ENCODE measurements at places on chromosomes 16 and 17.

- H3K27ac ChIP-seq: no peak overlapping the region
- H3K36me3 ChIP-seq: no peaks in the 10 kb centered on the region
- DNase-seq: no peak
- H3K27me3 ChIP-seq: no peaks in the 10 kb centered on the region
- no peak overlapping the region for H3K4me3 ChIP-seq
- H3K4me1 ChIP-seq: no peaks in the 10 kb centered on the region
These were observed 27.6 kb upstream of the CAPN15 start for GRCh38 chr16:499924-500323.

- no peaks in the 10 kb centered on the region for H3K36me3 ChIP-seq
- H3K27me3 ChIP-seq: no peaks in the 10 kb centered on the region
- peak overlapping the region; percentile 68 for H3K27ac ChIP-seq
These were observed 31.1 kb upstream of the JPH3 start for GRCh38 chr16:87570938-87571867.

DNA sequence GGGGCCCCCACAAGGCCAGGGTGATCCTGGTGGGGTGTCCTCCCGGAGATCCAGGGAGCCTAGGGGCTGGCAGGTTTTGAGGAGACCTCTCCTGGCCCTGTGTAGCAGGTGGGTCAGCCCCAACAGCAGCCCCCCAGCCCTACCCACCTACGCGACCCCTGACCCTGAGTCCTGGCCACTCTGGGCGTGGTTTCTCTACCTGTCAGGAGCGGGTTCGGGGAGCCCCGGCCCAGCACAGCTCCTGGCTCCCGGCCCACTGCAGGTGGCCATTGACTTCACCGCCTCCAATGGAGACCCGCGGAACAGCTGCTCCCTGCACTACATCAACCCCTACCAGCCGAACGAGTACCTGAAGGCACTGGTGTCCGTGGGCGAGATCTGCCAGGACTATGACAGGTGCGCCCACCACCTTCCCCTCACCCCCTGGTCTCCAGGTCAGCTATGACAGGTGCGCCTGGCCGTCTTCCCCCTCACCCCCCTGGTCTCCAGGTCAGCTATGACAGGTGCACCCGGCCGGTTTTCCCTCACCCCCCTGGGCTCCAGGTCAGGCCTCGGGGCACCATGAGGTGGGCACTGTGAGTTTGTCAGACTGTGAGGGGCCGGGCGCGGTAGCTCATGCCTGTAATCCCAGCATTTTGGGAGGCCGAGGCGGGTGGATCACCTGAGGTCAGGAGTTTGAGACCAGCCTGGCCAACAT is 13.0 kb downstream of the CPNE7 start:
- no peaks in the 10 kb centered on the region for H3K4me1 ChIP-seq
- H3K36me3 ChIP-seq: no peaks in the 10 kb centered on the region
- no peak for DNase-seq
- H3K27me3 ChIP-seq: no peaks in the 10 kb centered on the region
- H3K27ac ChIP-seq: no peak overlapping the region

GRCh38 chr16:81755915-81756614 is 23.0 kb upstream of the PLCG2 start:
- no peaks in the 10 kb centered on the region for H3K27me3 ChIP-seq
- no peak for DNase-seq

GRCh38 chr16:57815987-57816745 is 13.9 kb upstream of the KIFC3 start:
- peak; percentile 36 for DNase-seq
- H3K4me3 ChIP-seq: no peak overlapping the region
- no peaks in the 10 kb centered on the region for H3K36me3 ChIP-seq
- peak overlapping the region; percentile 89 for H3K27ac ChIP-seq
- no peaks in the 10 kb centered on the region for H3K27me3 ChIP-seq
- H3K4me1 ChIP-seq: peaks cover 52% of the 10 kb centered on the region

GRCh38 chr17:40724656-40725055 is 21.1 kb upstream of the KRT24 start:
- H3K36me3 ChIP-seq: no peaks in the 10 kb centered on the region
- DNase-seq: no peak
- H3K27ac ChIP-seq: no peak overlapping the region
- H3K4me1 ChIP-seq: no peaks in the 10 kb centered on the region

DNA sequence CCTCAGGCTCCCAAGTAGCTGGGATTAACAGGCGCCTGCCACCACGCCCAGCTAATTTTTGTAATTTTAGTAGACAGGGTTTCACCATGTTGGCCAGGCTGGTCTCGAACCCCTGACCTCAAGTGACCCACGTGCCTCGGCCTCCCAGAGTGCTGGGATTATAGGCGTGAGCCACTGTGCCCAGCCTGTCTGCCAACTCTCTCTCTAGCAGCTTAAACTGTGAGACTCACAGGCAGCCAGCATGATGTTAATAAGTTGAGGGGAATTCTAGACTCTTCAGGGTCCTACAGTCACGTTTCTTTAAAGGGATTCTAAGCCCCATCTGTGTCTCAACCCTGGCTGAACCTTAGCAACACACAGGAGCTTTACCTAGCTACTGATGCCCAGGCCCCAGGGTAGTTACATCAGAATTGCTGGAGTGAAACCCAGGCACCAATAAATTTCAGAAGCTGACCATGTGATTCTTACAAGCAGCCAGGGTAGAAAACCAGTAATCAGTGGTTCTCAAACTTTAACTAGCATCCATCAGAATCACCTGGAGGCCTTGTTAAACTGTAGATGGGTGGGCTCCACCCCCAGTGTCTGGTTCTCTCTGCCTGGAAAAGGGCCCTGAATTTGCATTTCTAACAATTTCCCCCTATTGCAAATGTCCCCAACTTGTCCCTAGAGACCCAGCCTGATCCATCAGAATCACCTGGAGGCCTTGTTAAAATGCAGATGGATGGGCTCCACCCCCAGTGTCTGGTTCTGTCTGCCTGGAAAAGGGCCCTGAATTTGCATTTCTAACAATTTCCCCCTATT is 30.7 kb downstream of the GPRC5B start:
- H3K27ac ChIP-seq: no peak overlapping the region
- H3K4me1 ChIP-seq: peaks cover 4% of the 10 kb centered on the region
- H3K4me3 ChIP-seq: no peak overlapping the region
- no peaks in the 10 kb centered on the region for H3K27me3 ChIP-seq
- DNase-seq: no peak

GRCh38 chr16:11139326-11140097 is 116.5 kb downstream of the SOCS1 start:
- DNase-seq: no peak
- no peaks in the 10 kb centered on the region for H3K27me3 ChIP-seq
- H3K4me1 ChIP-seq: peaks cover 47% of the 10 kb centered on the region

DNA sequence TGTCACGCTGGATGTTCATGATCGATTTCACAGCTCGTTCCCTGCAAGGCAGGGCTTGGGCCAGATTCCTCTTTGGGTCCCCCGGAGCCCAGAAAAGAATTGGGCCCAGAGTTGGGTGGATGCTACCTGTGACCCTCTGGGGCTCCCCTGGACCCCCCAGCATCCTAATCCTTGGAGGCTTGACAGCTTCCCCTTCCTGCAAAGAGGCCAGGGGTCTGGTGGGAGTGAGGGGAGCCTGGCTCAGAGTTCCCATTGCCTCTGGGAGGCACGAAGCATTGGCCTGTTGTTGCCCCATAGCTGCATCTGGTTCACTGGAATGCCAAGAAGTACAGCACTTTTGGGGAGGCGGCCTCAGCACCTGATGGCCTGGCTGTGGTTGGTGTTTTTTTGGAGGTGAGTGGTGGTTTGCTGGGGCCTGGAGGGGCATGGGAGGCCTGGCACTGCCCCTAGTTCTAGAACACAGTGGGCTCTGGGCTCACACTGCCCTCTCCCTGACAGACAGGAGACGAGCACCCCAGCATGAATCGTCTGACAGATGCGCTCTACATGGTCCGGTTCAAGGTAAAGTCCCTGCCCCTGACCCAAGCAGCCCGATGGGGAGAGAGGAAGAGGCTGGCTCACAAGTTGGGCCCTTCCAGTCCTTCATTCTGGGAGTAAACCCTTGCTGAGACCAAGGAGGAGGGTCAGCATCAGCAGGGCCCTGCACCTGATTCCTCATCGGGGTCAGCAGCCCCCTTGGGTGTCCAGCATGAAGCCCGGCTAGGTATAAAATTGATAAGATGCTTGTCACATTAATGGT is 7.2 kb downstream of the CA7 start:
- no peak overlapping the region for H3K4me3 ChIP-seq
- no peaks in the 10 kb centered on the region for H3K36me3 ChIP-seq
- DNase-seq: no peak
- no peak overlapping the region for H3K27ac ChIP-seq
- no peaks in the 10 kb centered on the region for H3K27me3 ChIP-seq
- no peaks in the 10 kb centered on the region for H3K4me1 ChIP-seq

DNA sequence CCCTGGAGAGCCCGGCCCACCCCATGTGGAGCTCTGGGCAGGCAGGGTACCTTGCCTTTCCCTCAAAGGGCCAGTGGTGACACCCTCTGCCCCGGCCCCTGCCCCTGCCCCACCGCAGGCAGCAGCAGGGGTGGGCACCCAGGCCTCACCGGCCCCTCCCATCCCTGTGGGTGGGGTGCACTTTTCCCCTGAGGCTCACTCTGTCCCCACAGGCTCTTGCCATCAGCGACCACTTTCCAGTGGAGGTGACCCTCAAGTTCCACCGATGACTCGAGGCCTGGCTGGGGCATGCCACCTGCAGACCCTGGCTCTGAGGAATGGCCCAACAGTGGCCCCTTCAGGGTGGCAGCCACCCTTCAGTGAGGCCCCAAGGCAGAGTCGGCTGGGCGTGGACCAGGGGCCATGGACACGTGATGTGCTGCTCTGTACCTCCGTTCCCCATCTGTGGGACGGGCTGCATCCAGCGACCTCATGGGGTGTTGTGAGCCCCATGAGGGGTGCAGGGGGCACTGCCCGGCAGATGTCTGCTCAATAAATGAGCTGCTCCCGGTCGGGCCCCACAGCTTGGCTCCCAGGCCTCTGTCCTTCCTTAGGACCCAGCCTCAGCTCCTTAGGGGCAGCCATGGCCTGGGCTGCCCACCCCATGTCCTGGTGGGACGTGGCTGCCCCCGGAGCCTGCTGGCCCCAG is 2.0 kb downstream of the DNASE1L2 start:
- no peak overlapping the region for H3K27ac ChIP-seq
- DNase-seq: no peak
- H3K4me1 ChIP-seq: peaks cover 37% of the 10 kb centered on the region

DNA sequence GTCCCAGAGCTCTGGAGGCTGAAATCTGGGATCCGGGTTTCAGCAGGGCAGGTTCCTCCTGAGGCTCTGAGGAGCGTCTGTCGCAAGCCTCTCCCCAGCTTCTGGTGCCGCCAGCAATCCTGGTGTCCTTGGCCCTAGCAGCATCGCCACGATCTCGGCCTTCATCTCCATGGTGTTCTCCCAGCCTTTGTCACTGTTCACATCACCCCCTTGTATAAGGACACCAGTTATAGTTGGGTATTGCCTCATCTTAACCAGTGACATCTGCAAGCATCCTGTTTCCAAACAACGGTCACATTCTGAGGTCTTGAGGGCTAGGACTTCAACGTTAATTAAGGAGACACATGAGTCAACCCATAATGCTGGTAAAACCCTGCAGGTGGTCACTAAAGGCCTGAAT is 2.8 kb upstream of the PPP1R27 start:
- no peak for DNase-seq
- H3K27me3 ChIP-seq: no peaks in the 10 kb centered on the region
- H3K36me3 ChIP-seq: peaks cover under 1% of the 10 kb centered on the region
- no peak overlapping the region for H3K4me3 ChIP-seq
- no peak overlapping the region for H3K27ac ChIP-seq
- peaks cover 21% of the 10 kb centered on the region for H3K4me1 ChIP-seq
